ENCODE measurements at places on chromosomes 6 and 20.

- no peak for DNase-seq
These were observed 53.9 kb downstream of the ERMARD start for GRCh38 chr6:169805242-169805838.

DNA sequence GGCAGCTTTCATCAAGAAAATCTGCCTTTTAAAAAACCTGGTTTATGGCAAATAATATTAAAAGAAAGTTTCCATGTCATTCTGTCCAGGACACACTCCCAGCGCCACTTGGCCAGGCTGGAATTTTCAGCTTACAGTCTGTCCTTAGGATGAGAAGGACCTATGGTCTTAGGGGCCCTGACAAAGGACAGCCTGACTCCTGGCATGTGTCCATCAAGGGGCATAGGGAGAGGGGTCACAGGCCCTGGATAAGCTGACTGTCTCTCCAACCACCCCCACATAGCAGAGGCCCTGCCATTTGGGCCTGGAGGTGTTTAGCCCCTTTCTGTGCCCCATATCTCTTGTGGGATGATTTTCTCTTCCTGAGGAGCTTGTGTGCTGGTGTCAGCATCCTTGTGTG is 60.6 kb downstream of the ADTRP start:
- DNase-seq = no peak

DNA sequence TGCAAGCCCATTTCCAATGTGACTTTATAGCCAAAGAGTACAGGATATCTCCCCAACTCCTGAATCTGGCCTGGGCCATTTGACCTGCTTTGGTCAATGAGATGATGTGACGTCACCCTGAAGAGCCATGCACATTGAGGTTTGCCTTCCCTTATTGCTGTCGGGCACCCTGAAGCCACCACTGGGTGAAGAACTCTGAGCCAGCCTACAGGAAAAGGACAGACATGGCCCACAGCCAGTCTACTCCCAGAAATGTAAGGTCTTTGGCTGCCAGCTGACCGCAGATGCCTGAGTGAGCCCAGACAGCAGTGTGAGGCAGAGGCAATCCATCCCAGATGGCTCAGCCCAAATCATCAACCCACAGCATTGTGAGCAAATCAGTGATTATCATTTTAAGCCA is 3.7 kb upstream of the SYNDIG1 start:
- no peak for DNase-seq

- no peak for DNase-seq
These were observed 10.3 kb downstream of the SERPINB1 start for GRCh38 chr6:2831392-2831791.

DNA sequence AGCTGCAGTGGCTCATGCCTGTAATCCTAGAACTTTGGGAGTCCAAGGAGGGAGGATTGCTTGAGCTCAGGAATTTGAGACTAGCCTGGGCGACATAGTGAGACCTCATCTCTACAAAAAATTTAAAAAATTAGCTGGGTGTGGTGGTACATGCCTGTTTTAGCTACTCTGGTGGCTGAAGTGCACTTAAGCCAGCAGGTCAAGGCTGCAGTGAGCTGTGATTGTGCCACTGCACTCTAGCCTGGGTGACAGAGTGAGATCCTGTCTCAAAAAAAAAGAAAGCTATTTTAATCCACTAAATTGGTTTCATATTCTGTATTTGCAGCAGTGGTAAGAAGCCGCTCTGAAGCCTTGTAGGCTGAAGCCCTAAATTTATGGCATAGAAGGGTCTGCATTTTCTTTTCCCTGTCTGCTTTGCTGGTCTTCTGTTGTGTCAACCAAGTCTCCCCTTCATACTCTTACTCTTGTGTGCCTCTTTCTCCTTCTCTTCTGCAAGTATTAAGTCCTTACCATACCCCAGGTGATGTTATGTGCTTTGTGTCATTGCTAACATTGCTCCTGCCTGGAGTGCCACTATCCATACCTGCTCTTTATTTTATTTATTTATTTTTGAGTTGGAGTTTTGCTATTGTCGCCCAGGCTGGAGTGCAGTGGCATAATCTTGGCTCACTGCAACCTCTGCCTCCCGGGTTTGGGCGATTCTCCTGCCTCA is 70.9 kb downstream of the MYO6 start:
- DNase-seq = no peak

DNA sequence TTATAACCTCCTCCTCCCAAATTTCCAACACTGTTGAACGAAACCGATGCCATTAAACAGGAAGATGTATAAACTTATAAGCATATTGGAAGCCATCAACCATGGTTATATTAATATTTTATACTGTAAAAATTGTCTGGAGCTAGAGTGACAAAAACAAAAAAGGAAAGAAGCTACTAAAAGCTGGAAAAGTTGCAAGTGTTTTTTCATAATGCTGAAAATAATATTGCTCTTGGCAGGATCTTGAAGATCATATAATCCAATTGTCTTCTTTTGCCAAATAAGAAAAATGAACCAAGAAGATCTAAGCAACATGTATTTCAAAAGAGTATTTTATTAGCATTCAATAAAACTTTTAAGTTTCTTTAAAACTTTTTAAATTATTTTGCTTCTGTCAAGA is 268.9 kb upstream of the HSF2 start:
- no peak for DNase-seq

DNA sequence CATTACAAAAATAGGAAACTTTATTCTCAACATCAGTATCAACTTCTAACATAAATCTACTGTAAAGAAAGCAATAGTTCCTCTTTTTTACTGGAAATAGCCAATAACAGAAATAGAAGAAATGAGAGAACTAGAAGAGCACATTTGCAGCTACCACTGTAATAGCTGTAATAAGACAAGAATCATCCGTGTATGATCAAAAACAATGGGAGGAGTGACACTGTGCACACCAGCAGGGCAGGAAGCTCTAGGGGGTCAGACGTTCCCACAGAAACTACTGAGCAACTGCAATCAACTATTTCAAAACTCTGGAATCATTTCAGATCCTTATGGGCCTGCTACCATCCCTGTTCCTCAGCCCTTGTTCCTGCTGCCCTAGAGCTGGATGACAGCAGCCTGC is 43.7 kb downstream of the NINL start:
- DNase-seq = no peak

DNA sequence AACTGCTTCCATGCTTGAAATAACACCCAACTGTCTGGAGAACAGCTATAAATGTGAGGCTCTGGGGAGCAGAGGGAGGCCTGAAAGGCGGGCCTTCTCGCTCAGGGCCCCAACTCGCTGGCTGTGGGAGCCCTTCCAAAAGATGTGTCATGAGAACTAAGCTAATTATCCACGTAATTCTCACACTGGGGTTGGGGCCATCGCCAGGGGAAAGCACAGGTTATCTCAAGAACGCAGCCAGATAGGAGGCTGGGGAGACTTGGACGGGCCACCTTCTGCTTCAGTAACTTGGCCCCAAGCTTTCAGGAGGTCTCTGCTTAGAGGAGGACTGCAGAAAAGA is 1.6 kb downstream of the PXDC1 start:
- no peak for DNase-seq

Data from stimulated activated CD8-positive, alpha-beta memory T cell treated with anti-CD3 and anti-CD28 coated beads, Interleukin-7, amount 100 ng/mL, for 1 hour (primary cell).